ENCODE measurements at places on chromosomes 7 and 10. TPM values are rescaled to one million over a fixed set of nuclear protein-coding genes. Genes with fewer than 3 reads are reported as not detected.

DNA sequence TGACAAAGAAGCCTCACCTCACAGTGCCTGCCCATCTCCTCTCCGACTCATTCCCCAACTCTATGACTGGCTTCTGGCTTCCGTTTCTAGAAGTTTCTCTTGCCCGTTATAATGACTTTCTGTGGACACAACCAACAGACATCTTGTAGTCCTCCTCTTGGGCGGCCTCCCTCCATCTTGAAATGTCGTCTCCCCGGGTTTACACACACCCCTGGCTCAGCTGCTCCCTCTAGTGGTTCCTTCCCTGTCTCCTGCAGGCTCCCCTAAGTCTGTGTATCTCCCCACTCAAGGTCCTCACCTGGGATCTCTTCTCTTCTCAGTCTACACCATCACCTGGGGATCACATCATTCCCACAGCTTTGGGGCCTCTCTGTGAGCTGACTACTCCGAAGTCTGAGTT lies 123.4 kb upstream of the NEBL start:
- peak; percentile 14 for DNase-seq

DNA sequence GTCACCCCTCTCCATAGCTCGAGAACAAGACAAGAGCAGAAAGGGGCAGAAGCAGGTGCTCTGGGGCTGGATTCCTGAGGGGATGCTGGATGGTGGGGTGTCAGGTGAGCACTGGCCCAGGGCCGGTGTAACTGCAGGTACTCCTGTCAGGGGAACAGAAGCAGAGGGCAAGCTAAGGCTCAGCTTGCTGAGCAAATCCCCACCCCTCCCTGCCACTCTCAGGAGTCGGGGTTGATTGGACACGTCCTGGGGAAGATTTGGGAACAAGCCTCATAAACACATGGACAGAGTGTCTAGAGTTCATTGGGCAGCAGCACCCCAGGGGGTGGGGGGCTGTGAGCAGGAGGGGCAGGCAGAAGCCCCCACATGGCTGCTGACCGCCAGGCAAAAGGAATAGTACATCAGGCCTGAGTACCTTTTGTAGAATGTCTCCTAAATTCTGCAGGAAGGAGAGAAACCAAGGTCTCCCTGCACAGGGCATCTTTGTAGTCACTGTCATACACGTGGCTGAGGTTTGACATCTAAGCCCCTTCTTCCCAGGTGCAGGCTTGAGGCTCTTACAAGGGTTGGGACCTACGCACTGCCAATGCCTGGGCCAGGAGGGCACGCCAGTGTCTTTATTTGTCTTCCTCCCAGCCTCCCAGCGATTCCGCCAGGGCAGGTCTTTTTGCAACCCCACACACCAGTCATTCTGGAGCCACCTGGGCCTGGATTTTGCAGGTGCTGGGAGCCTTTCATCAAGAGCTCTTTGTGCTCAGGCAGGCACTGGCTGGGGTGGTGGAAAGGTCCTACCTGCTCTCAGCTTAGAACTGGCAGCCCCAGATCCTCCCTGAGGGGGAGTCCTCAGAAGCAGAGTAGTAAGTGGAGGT lies 2.8 kb downstream of the CALML3 start:
- DNase-seq, result no peak

DNA sequence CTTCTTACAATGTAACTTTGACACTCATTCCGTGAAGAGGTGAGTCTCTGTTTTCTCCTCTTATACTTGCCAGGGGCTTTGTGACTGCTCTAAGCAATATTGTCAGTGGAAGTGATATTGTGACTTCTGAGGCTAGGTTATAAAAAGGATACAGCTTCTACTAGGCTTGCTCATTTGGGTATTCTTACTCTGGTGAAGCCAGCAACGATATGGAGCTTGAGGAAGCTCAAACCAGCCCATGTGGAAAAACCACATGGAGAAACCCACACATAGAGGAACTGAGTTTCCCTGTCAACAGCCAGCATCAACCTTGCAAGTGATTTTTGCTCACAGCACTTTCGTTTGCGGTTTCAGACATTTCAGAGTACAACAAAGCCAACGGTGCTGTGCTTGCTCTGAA lies 149.6 kb upstream of the SEMA3E start:
- no peak for DNase-seq

Gene PAOX
- 5.7 TPM for total RNA-seq

Gene GNGT1
- not detected for total RNA-seq
